Dermis blood vessel endothelial cell (primary cell): ENCODE measurements at places on chromosomes 4 and X.

DNA sequence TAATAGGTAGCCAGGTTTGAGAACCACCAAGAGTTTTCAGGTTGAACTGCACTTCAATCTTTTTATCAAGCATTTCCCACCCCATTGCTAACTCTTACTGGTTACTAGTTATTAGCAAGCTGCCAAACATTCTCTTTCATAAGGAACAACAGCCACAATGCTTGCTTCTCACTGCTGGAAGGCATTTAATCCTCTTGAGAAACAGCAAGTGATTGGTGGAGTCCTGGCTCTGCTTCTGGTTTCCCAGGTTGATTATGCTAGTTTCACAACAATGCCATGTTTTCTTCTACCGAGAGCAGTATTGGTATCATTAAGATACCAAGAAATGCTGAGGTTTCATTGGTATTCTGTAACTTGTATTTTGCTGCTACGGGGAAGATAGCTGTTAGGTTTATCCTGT lies 32.2 kb upstream of the TXLNG start:
- DNase-seq: no peak

GRCh38 chr4:92060333-92060732 lies 243.4 kb upstream of the GRID2 start:
- no peak for DNase-seq

GRCh38 chr4:121195649-121196048 lies 31.5 kb upstream of the TNIP3 start:
- no peak for DNase-seq

- peak; percentile 84 for DNase-seq
These were observed 28.2 kb downstream of the SAT1 start for GRCh38 chrX:23811108-23811651.

DNA sequence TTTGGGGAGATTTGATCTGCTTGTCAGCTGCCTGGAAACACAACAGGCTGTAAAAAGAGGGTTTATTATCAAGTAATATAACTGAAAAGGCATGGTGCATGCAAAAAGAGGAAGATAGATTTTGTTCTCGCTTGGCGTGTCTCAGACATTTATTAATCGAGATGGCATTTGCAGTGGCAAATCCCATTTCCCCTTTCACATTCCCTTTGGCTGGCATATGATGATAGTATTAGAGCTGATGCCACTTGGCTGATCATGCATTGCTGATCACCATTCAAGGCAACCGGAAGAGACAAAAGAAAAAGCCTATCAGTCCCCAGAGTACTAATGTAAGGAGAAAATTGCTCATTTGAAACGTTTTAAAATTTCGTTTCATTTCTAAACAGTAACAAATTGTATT lies 101.8 kb downstream of the ZIC3 start:
- DNase-seq: no peak

- no peak for DNase-seq
These were observed 682.3 kb upstream of the GRID2 start for GRCh38 chr4:91621446-91621845.

DNA sequence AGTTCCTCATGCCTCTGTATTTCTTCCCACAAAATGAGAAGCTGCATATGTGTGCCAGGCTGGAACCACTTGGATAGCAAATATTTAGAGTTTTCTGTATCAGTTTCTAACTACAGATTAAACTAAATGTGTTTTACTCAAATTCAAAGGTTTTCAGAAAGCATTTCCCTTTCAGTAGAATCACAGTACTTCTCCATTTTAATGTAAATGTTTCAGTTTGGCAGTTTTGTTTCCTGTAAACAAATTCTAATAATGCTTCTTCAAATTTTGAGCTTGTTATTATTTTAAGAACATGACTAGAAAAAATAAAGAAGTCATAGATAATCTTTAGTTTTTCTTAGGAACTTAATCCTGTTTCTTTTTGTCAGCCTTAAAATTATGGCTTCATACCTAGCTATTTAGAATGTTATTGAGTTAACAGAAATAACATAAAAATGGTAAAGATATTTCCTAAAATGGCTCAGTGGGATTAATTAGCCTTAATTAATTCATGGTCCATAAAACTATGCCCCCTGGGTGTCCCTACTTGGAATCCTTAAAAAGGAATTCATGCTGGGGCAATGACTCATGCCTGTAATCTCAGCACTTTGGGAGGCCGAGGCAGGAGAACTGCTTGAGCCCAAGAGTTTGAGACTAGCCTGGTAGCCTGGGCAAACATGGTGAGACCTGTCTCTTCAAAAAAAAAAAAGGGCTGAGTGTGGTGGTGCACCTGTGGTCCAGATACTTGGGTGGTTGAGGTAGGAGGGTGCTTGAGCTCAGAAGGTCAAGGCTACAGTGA lies 83.8 kb upstream of the GPR34 start:
- DNase-seq: no peak

GRCh38 chr4:140372751-140373327 lies 607 bp upstream of the SCOC start:
- peak; percentile 44 for DNase-seq
